ENCODE measurements at places on chromosomes 4 and X. TPM values are rescaled to one million over a fixed set of nuclear protein-coding genes. Genes with fewer than 3 reads are reported as not detected.

GRCh38 chr4:166435449-166435848 is 562.4 kb downstream of the TLL1 start:
- no peak for DNase-seq

GRCh38 chrX:23127586-23127985 is 127.8 kb downstream of the DDX53 start:
- DNase-seq, result no peak

Gene MAGEC1
- polyA plus RNA-seq, result not detected

DNA sequence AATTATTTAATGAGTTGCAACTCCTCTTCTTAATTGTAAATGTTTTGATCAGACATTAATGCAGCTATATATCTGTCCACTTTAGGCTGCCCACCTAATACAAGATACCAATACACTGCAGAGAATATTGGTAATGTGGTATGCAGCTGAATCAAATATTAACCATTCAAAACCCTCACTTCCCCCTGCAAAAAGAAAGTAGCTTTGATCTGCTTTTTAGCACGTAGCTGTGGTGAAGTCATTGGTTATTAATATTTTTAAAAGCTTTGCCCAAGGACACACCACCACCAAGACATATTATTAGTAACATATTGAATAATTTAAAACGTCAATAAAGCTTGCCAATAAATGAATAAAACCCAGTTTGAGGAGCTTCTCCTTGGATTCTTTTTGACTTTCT is 28.6 kb upstream of the CYP2U1 start:
- no peak for DNase-seq

Gene RRH
- polyA plus RNA-seq, result not detected

Measured in liver (tissue), 10 donors.